ENCODE measurements at places on chromosomes 13 and 19.
A peak's percentile ranks its signal among the peaks of the same experiment; 100 is the strongest.

DNA sequence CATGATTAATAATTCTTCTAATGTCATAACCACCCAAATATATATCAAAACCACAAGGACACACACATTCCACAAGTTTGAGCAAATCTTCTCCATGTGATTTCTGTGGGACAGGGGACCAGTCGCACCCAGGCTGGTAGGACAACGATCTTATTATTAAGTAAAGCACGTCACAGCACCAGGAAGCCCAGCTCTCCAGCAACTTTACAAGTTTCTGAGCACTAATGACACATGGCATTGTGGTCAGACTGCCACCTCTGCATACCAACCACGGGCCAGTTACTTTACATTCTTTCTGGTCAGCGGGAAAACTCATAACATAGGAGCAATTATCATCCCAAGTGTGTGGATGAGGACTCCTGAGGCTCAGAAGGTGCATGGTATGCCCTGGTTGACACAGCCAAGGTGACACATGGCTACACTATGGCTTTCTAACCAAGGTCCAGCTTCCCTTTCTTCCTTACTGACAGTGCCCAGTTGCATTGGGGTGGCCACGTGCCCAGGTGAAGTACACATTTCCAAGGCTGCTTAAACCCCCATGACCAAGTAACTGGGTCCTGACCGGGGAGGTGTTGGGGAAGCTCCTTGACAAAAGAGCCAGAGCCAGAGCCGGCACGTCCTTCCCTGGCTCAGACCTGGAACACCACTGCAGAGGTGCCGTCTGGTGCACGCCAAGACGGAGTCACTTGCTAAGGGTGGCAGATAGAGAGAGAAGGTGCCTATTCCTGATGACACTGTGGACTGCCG is 27.4 kb downstream of the LATS2 start:
- no peak for DNase-seq

DNA sequence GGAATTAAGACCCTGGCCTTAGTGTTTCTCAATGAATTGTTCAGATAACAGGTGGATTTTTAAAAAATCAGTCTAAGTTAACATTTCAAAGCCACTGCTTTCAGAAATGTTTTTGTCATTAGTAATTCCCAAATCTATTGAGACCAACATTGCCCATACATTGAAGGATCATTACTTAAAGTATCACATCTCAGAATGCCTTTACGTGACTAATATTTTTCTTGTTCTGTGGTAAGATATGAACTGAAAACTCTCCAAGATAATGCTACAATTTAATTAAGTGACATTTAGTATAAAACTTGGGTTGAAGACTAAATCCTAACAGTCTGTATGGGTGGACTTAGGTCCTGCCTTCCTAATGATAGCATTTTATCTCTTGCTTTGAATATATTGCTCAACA is 59.4 kb upstream of the POSTN start:
- no peak for DNase-seq

GRCh38 chr13:58452123-58452623 is 820.6 kb downstream of the PCDH17 start:
- no peak for DNase-seq

- DNase-seq: no peak
These were observed 50.2 kb upstream of the KLF2 start for GRCh38 chr19:16274447-16274846.

GRCh38 chr13:96650301-96650886 is 343.9 kb downstream of the OXGR1 start:
- no peak for DNase-seq

- DNase-seq: no peak
These were observed 26.3 kb downstream of the IL12RB1 start for GRCh38 chr19:18060472-18060871.

DNA sequence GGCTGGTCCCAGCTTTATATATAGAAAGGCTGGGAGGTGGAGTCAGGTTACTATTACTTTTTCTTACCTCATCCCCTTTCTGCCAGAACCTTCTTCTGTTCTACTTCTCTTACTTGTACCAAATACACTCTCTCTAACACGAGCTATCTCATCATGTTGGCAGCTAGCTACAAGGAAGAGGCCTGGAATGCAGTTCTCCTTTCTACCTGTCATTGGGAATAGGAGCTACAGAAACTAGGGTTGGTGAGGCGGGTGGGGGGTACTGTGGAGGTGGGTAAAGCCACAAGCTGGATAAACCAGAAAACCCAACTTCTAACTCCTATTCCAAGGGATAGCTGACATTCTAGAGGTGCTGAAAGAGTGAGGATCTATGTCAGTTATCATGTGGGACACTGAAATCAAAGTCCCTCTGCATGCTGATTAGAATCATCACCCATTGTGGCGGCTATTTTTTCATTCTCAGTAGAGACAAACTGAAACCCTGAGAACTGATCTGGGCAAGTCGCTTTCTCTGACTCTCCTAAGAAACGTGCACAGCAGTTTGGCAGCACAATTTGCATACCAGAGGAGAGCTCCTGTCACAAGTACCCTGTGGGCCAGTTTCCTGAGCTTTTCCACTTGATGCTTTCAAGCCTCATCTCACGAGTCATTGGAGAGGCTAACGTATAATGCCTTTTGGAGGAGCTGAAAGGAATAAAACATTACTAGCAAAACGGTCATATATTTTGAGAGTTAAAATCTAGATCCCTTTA is 358.1 kb downstream of the ENOX1 start:
- no peak for DNase-seq

DNA sequence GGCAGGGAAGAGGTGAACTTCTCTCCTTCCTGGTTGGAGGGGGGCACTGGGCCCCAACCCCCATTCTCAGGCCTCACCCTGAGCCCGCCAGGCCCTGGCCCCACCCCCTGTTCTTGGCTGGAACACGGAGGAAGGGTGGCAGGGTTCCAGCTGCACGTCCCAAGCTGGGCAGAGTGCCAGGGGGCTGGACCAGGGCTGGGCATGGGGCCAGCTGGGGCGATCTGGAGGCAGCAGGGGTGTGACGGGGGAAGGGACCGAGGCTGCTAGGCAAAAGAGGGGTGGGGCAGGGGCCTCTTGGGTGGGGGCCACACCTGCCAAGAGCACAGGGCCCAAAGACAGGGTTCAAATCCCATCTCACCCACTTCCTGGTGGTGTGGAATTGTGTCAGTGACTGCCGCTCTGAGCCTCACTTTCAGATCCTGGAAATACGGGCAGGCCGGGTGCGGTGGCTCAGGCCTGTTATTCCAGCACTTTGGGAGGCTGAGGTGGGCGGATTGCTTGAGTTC is 2.2 kb downstream of the HIF3A start:
- no peak for DNase-seq

- no peak for DNase-seq
These were observed 16.7 kb downstream of the TBC1D4 start for GRCh38 chr13:75465236-75465635.

DNA sequence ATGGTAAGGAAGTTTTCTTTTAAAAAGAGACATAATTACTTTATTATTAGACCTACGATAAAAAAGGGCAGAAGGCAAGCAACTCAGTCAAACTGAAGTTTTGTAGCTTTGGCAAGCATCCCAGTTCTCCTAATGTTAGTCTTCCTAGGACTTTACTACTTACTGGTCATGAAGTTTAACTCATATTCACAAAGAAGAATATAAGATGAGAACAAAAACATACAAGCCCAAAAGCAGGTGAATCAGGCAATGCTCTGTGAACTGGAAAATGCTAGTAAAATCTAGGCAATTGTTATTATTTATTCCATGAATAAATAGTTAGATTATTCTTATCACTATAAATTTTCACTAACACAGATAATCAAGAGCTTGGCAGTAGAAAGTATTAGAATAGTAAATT is 85.0 kb downstream of the MIPEP start:
- no peak for DNase-seq

DNA sequence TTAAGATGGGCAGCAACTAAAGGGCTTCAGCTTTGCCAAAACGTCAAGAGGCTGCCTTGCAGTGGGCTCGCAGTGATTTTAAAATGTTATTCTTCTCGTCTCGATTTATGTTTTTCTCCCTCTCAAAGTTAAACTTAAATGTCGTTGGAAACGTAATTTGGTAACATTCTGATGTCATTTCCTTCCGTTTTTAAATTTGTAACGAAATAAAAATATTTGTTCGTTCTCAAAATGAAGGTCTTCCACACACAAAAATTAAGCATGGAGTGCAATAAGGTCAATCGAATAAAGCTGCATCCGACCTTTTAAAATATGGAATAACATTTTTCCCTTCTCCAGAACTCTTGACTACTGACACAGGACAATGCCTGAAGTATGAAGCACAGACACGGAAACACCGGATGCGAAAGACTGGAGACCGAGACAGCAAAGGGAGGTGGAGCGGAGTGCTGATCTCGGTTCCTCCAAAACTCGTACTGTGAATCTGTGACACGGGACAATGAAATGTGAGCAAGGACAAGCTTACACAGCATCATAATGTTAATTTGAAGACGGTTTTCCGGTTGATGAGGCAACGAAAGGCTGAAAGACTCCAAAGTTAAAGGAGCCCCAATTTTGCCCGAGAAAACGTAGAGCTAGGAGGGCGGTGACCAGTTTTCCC is 850 bp downstream of the MTMR6 start:
- peak; percentile 47 for DNase-seq

GRCh38 chr13:24307211-24308067 is 1.9 kb upstream of the C1QTNF9 start:
- no peak for DNase-seq

DNA sequence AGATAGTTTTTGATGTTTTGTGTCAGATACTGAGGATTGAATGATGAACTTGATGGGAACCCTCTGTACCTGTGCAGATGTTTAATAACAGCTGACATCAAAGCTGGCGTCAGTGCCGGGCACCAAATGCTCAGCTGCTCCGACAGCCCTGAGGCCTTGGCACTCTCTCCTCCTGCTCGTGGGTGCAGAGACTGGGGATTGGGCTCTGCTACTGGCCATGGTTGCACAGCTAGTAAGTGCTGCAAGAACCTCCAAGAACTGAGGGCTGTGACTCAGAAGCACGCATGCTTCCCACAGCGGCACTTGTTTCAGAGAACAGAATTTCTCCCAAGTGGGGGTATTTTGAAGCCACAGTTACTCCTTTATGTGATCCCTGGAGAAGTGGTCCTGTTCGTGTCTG is 5.9 kb downstream of the LAMP1 start:
- DNase-seq: no peak

- DNase-seq: no peak
These were observed 19.4 kb upstream of the PLEKHF1 start for GRCh38 chr19:29645911-29646310.

All from stimulated activated naive B cell treated with anti-CD40 and anti-IgM and Interleukin-4, amounts not matched to agents 10 μg/mL and 1 μg/mL and 100 μg/mL, for 72 hours (primary cell).